ENCODE measurements at places on chromosomes 2 and 18. TPM values are rescaled to one million over a fixed set of nuclear protein-coding genes. Genes with fewer than 3 reads are reported as not detected.

DNA sequence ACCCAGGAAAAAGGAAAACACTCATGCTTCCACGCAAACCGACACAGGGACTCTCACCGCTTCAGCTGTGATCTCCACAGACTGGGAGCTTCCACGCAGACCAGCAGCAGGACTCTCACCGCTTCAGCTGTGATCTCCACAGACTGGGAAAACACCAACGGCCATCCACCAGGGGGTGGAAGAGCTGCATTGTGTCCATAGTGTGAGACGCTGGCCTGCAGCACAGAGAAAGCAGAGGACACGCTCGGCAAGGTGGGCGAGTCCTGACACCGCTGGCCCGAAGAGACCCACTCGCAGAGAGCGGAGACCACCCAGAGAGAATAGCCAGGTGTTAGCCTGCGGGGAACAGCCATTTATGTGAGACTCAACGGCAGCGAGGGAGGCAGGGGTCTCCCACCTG lies 42.5 kb upstream of the NFATC1 start:
- no peak for DNase-seq

- DNase-seq = no peak
These were observed 40.7 kb upstream of the TMEM131 start for GRCh38 chr2:98036349-98037000.

DNA sequence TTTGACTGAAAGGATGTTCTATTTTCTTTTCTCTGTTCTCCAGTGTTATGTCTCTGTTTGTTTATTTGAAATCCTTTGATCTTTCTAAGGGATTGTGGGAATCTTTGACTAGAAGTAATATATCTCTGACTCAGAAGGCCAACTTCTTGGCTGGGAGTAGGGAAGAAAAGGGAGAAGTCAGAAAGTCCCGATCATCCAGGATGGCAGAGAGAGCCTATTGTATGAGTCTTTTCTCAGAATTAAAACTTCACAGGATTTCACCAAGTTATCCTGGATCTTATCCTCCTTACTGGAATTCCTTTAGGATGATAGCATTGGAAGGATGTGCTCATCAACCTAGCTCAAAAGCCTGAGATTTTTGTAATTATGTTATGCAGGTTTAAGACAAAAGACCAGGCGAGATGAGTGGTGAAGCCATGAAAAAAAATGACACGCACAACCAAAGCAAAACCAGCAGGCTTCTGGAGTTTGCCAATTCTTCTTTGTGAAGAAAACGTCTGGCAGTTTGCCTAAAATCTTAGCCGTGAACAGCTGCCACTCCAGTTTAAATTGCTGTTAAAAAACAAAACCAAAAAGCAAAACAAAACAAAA lies 383.6 kb upstream of the SMIM21 start:
- DNase-seq = no peak

DNA sequence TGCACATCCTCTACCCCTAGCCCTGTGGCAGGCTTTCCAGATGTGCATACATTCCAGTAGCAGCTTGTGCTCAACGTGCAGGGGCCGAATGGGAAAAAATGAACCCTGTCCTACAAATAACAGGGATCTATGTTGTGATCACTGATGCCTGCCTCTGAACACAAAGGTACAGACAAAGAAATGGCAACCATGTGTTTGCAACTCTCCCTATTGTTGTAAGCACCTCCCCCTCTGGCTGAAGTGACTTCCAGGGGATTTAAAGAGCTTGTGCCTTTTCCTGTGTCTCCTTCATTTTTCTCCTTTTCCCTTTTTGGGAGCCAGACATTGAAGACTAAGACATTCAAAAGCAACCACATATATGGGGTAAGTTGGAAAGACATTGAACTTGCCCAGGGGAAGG lies 21.6 kb downstream of the ARHGAP25 start:
- DNase-seq = no peak

DNA sequence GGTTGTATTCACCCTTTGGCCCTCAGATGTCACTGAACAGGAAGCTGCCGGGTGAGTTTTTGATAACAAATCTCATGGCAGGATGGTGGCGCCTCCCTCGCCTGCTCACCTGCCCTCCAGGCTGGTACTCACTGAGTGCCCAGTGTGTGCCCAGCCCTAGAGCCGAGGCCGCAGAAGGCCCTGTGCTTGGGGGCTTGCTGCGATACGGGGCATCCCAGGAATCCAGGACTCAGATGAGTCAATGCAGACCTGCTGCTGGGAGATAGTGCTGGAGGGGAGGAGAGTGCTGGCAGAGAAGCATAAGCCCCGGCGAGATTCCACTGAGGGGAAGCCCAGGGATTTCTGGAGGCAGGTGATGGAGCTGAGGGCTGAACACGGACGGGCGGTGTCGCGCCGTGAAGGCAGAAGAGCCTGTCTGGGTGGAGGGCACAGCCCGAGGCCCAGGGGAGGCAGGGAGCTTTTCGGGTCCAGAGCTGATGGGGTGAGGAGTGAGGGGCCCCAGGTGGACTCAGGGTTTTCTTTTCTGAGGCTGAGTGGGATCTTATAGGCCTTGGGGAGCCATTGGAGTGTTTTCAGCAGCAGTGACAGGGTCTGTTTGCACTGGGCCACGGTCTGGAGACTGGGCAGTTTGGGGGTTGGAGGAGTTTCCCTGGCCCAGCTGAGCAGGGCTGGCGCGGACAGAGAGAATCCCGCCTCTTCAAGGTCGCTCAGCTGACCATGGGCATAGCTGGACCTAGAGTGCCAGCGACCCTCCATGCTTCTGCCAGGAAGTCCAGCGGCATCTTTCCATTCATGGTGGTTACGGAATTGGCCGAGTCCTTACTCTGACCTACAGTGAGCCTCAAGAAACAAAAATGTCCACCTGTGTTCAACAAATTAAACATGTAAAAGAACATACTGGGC lies 35.5 kb downstream of the LDLRAD4 start:
- no peak for DNase-seq

DNA sequence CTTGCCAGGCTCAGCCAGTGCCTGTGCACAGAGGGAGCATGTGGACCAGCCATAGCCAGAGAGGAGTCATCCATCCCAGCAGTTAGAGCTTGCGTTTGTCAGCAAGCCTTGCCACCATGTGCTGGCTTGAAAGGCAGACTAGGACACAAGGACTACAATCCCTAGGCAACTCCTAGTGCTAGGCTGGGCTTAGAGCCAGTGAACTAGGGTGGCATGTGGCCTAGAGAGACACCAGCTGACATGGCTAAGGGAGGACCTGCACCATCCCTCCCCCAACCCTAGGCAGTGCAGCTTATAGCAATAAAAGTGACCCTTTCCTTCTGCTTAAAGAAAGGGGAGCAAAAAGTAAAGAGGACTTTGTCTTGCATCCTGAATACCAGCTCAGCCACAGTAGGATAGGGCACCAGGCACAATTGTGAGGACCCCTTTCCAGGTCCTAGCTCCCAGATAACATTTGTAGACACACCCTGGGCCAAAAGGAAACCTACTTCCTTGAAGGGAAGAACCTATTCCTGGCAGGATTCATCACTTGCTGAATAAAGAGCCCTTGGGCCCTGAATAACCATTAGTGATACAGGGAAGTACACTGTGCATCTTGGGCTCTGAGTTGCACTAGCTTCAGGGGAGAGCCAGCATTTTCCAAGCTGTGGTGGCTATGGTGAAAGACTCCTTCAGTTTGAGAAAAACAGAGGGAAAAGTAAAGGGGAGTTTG lies 38.7 kb upstream of the UXS1 start:
- DNase-seq = no peak

GRCh38 chr2:85129861-85130260 lies 3.3 kb upstream of the TCF7L1 start:
- no peak for DNase-seq

Gene MC4R
- not detected for total RNA-seq

DNA sequence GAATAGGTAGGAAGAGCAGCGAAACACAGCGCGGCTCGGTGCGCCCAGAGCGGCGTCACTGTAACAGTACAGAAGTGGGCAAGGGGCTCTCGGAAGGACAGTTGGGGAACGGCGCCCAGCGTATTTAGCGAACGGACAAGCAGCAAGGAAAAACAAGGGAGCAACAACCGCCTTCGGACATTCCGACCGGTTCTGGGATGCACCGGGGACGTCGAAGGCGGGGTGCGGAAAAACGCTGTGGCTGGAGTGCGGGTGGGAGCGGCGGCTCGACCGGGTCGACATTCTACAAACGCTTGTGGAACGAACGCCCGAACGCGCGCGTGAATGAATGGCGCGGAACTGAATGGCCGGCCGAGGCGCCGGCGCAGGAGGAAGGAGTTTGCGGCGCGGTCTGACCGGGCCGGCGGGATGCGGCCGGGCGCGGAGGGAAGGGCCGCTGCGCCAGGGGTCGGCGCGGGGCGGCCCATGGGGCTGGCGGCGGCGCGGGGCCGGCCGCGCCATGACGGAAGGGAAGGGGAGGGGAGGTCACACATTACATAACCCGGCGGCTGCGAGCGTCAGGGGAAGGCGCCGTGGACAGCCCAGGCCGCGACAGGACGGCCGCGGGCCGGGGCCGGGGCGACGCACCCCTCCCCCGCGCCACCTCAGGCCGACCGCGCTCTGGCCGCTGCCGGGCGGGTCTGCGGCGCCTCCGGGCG lies 605 bp downstream of the REV1 start:
- peak; percentile 37 for DNase-seq

DNA sequence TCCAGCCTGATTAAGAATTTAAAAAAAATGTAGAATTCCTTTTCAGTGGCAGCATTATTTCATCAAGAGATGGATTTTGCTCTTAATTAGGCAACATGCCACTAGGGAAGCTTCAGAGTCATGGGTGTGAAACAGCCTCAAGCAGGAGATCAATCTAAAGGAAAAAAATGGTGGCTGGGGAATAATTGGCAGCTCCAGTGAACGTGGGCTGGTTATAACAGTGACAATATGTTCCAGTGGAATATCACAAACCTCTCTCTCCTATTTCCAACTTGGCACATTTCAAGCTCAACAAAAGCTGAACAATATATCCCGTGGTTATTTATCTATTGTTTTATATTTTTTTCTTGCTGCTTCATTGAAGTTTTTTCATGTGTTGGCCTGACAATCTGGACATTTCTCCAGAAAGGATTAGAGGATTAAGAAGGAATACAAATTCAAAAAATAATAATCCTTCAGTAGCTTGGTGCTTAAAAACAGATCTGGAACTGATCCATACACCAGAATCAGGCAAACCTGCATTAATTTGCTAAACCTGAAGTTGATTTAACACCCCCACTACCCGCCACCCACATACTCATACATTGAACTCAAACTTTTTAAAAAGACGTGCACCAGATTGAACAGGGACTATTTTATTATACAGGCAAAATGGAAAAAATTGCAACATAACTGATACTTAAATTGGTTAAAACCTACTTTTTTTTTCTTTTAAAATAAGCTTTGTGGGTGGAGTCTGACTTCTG lies 255.9 kb upstream of the SPRED2 start:
- DNase-seq = no peak

DNA sequence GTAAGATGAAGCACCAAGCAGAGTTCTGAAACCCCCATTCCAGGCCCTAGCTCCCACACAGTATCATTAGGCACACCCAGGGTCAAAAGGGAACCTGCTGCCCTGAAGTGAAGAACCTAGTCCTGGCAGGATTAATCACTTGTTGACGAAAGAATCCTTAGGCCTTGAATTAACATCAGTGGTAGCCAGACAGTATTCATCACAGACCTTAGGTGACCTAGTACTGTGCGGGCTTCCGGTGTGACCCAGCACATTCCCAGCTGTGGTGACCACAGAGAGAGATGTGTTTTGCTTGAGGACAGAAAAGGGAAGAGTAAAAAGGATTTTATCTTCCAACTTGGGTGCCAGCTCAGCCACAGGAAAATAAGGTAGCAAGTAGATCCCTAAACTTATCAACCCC lies 1071.4 kb upstream of the FAM98A start:
- DNase-seq = no peak

Gene BMP10
- not detected for total RNA-seq

DNA sequence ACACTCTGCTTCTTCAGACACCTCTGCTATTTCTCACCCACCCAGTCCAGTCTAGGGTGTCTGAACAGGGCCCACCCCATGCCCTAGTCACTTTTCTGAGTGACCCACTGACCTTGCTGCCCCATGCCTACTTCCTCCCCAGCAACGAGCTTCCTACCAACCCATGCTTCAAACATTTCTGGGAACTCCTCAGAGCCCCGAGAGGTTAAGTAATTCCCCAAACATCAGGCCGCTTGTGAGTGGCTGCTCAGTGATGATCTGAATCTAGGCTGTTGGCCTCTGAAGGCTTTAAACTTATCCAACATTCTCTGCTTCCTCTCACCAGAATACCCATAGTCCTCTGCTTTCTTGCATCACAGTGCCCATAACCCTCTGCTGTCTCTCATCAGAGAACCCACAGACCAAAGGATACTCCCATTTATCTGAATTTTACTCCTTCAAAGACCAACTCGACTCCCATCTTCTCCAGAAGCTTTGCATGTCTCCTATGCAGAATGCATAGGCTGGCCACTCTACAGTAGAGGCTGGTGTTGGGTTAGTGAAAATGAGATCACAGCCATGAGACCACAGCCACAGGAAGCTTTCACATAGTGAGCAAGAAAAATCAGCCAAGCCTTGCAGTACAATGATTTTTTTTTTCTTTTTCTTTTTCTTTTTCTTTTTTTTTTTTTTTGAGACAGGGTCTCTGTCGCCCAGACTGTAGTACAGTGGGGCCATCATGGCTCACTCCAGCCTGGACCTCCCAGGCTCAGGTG lies 309.5 kb upstream of the LYPD1 start:
- no peak for DNase-seq

- DNase-seq = no peak
These were observed 17.8 kb upstream of the KCNK3 start for GRCh38 chr2:26674771-26675170.

- DNase-seq = no peak
These were observed 831.1 kb downstream of the GALR1 start for GRCh38 chr18:78080761-78081160.

Gene VAMP5
- total RNA-seq = 24.6 TPM

DNA sequence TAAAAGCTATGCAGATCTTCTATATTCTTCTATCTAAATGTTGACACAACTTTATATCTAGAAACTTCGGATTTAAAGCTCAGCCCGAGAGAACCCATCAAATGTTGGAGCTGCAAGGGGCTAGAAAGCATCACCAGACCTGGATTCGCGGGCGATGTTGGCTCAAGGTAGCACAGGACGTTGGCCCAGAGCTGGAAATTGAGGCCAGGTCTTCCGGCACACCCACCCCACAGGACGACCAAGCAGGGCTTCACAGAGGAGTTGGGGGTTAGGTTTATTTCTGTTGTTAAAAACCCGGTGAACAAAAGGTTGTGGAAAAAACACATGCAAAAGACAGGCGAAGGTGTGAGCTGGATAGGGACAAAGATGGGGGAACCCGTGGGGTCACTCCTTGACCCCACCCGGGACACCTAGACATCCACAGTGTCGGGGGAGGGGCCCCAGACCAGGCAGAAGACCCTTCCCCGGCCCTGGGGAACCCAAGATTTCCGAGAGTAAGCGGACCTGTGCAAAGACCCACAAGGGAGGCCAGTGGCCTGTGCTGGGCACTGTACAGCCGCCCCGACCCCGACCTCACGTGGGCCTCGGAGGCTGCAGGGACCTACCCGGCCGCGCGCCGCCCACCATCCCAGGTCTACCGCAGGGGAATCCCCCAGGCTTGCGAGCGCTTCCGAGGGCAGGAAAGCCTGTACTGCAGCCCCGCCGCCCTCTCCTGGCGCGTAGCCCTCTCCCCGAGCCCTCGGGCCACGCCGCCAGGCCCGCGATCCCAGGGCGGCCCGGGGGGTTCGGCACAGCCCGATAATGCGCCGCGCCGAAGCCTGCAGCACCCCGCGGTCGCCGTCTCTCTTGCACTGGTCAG lies 1.8 kb upstream of the AGBL5 start:
- peak; percentile 65 for DNase-seq

- no peak for DNase-seq
These were observed 56.7 kb downstream of the NETO1 start for GRCh38 chr18:72811047-72811446.

GRCh38 chr2:18276583-18277075 lies 283.8 kb downstream of the RDH14 start:
- no peak for DNase-seq

Data from naive thymus-derived CD8-positive, alpha-beta T cell (primary cell).